ENCODE measurements at places on chromosomes 4 and X.

GRCh38 chr4:110106931-110107296 is 91.5 kb downstream of the ELOVL6 start:
- DNase-seq: no peak

GRCh38 chr4:186318481-186318880 is 52.5 kb downstream of the F11 start:
- no peak for DNase-seq

DNA sequence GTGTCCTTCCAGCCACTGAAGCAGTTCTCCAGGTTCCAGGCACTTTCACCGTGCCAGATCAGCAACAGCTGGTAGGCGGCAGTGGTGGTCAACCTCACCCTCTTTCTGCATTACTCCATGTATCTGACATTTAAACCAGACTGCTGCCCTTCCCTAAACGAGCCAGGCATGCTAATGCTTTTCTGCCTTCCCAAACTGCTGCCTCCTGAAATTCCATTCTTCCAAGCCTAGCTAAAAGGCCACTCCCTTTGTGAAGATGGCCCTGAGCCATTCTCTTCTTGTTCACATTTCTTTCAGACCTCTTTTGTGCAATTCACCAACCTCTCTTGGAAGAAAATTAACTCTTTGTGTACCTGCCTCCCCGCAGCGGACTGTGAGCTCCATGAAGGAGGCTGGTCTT is 73.7 kb downstream of the CHST7 start:
- DNase-seq: no peak

- DNase-seq: peak; percentile 53
Observed at GRCh38 chrX:153763989-153764755, at the start of gene PLXNB3. PLXNB3 (plus strand) TSS chrX:153764249; CDS start chrX:153765536, 1,287 bp downstream.

DNA sequence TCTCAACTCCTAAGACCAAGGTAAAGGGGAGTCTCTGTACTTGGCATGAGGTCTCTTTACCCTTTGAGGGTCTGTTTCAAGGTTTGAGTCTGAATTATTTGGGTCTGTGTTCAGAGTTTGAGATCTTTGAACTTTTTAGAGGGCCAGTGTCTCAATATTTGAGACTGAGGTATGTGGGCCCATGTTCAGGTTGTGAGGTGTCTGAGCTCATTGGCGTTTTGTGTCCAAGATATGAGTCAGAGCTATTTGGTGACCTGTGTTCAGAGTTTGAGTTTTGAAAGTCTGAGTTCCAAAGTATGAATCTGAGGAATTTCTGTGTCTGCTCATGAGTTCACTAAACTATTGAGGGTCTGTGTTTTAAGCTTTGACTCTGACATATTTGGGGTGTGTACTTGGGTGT is 36.7 kb upstream of the PAGE4 start:
- DNase-seq: no peak

All from stimulated activated CD8-positive, alpha-beta memory T cell treated with anti-CD3 and anti-CD28 coated beads, Interleukin-12 subunit alpha, Interleukin-12 subunit beta, amount 100 ng/mL, for 4 hours (primary cell).